ENCODE measurements at places on chromosomes 6 and 20. TPM values are rescaled to one million over a fixed set of nuclear protein-coding genes. Genes with fewer than 3 reads are reported as not detected.

The HDGFL1 gene
- total RNA-seq = not detected

The RNF182 gene
- total RNA-seq = 5.2 TPM

The MTFR2 gene
- 2.5 TPM for total RNA-seq

The CRYBG1 gene
- total RNA-seq = 18.0 TPM

The TOMM34 gene
- total RNA-seq = 94.4 TPM

Data from A375 (cell line).